Sigmoid colon (tissue), 7 donors: ENCODE measurements at places on chromosomes 5 and 9. TPM values are rescaled to one million over a fixed set of nuclear protein-coding genes. Genes with fewer than 3 reads are reported as not detected.

The TMEM171 gene
- total RNA-seq, result not detected

The KLF9 gene
- 184 TPM for total RNA-seq

The CERCAM gene
- 28.5 TPM for total RNA-seq

The TEX10 gene
- total RNA-seq, result 15.0 TPM
